NCI-H2227 treated with DMSO at 0.1 percent for 48 hours (cell line): ENCODE measurements at places on chromosomes 5 and 9.
A peak's percentile ranks its signal among the peaks of the same experiment; 100 is the strongest.

GRCh38 chr5:73763300-73764032, 137.5 kb downstream of the ARHGEF28 start:
- peak; percentile 97 for DNase-seq

- DNase-seq: no peak
These were observed 596 bp downstream of the SLC28A3 start for GRCh38 chr9:84339962-84340361.

- DNase-seq: no peak
These were observed 96.7 kb downstream of the EDIL3 start for GRCh38 chr5:84287951-84288350.

- no peak for DNase-seq
These were observed 1.3 kb downstream of the TMEM174 start for GRCh38 chr5:73174100-73174815.

- DNase-seq: no peak
These were observed 288.7 kb downstream of the FANCC start for GRCh38 chr9:95028853-95029219.

- DNase-seq: no peak
These were observed 214.9 kb downstream of the TMEM167A start for GRCh38 chr5:82862261-82862660.

DNA sequence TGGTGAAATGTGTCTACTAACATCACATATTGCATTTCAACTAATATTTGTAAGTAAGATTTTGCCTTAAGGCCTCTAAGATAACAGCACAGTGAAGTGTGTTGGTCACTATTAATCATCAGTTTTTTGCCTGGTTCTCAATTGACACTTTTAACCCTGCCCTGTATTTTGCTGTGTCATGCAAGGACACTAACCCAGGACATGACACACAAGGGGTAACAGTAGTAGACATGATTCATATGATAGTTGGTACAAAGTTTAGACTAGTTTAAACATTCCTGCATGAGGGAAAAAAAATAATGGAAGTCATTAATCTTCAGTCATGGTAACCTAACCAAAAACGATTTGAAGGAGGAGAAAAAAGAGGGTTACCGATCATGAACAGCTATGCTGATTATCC, 207.0 kb downstream of the DEPDC1B start:
- DNase-seq: no peak

GRCh38 chr5:96857924-96858323, 18.4 kb upstream of the ERAP2 start:
- no peak for DNase-seq

DNA sequence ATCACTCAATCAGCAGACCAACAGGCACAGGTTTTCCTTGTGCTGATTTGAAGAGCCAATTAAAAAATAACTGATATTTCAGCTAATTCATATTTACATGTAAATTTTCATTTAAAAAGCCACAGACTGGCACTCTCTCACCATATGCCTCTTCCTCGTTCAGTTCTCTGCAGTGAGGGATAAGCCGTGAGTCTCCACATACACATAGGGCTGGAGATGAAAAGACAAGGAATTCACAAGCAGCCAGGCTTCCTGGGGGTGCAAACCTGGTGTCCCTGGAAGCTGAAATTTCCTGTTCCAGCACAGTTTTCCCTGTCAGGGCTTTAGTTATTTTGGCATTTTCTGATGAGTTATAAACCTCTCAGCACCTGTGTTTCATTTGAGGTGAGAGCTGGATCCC, 323.9 kb upstream of the PANK3 start:
- DNase-seq: no peak

DNA sequence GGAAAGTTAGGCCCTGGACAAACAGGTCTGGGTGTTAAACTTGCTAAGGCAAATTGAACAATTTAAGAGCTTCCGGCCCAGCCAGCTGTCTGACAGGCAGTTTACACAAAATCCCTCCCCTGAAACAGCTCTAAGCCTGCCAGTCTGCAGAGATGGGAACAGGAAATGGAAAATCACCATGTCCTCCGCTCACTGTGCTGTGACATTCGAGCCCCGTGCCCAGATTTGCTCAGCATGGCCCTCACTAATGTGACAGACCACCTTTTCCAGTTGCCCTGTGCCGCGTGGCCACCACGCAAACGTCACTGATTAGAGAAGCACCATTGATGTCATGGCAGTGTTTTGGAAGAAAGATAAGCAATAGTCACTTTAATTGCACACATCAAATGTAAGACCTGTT, 41.0 kb downstream of the CCNJL start:
- DNase-seq: no peak

- no peak for DNase-seq
These were observed 15.5 kb downstream of the SPATA31E1 start for GRCh38 chr9:87898151-87898550.

GRCh38 chr5:52807723-52808122, 20.0 kb downstream of the ITGA1 start:
- DNase-seq: no peak

GRCh38 chr9:95516734-95517558, at the start of gene PTCH1:
PTCH1 (minus strand) TSS chr9:95516971.
- no peak for DNase-seq

DNA sequence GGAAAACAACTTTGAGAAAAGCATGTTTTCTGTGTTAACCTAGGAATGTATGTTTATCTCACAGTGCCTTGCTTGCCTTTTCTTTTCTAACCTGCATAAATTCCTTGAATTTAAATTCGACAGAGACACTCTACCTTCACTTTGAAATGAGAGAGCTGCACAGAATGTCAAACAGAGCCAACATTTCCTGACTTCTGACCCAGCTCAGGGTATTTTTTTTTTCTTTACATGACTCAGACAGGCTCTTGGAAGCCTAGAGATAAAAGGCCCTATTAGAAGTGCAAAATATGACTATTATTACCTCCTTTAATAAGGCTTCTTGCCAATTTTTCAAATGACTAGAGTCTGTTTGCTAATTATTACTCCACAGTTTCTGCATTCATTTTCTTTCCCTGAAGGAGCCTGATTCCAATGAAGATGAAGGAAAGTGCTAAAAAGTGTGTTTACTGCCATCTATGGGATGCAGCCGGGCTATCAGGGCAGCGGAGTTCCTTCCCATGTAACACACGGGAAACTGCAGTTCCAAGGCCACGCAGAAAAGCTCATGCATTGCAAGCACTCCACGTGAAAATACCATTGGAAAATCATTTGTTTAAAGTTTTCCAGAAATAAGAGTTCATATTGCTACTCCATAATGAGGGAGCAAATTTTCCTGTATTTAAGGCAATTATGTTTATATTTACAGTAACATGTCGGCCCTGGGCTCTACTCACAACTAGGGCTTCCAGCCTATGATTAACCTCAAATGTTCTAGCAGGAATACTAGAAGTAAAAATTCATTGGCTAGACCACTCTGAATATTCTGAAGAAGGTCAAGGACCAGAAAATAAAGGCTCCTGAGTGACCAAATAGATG, 485.6 kb downstream of the ZSWIM6 start:
- DNase-seq: peak; percentile 56

DNA sequence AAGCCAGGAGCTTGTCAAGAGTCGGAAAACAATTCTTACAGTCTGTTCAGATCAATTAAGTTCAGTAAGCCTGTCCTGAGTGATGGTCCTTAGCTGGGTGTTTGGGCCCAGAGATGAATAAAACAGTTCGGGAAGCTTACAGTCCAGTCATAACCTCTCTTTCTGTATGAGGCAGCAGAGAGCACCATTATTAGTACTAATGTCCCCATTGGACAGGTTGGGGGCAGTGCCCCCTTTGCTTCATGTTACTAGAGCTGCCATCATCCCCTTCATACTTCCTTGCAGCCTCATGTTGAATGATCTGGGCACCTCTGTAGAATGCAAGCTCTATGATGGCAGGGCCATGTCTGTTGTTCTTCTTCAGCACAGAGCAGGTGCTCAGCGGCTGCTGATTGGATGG, 9.8 kb downstream of the DOCK2 start:
- DNase-seq: no peak
